ENCODE measurements at places on chromosomes 5 and 9.

DNA sequence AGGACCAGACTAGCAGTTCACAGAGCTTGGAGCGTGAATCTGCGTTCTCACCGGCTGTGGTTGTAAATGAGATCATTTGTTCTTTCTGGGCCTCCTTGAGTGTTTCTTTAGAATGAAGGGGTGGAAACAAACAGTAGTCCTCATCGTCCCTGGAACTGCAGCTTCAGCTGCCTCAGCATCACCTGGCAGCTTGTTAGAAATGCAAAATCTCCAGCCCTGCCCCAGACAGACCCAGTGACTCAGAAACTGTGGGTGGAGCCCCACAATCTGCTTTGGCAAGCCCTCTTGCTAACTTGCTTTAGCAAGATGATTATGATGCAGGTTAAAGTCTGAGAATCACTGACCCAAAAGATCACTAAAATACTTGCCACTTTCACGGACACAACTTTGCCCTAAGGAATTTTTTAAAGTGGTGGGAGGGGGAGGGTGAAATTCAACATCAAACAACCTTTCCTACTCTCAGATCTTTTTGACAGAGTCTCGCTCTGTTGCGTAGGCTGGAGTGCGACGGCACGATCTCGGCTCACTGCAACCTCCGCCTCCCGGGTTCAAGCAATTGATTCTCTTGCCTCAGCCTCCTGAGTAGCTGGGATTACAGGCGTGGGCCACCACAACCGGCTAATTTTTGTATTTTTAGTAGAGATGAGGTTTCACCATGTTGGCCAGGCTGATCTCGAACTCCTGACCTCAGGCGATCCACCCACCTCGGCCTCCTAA is 86.0 kb downstream of the BRINP1 start:
- DNase-seq = no peak

DNA sequence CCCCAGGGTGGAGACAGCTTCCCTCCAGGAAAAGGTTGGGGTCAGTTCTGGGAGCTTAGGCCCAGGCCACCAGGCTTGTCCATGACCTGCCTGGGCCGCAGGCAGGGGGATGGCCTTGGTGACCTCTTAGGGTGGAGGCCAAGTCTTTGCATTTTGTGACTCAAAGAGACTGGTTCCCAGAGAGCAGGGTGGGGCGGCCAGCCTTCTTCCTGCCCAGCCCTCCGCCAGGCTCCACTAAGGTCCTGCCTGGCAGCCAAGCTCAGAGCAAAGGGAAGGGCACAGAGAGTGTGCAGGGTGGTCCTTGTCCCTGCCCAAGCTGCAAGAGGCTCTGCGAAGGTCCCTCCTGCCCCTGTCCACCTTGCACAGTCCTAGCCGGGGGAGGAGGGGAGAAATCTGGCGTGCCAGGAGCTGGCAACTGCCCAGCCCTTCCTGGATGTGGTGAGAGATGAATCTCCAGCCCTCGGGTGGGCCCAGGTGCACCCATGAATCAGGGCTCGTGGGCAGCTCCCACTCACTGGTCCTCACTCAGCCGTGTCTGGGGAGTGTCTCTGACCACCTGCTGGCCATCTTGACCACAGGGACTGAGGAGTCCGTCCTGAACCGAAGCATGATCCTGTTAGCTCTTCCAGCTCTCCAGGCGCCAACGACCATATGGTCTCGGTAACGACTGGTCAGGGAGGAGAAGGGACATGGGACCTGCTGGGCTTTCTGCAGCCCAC is 2.3 kb upstream of the PTGDS start:
- no peak for DNase-seq

- DNase-seq = no peak
Observed at GRCh38 chr9:113948891-113949570, 72.9 kb downstream of the ZNF618 start.

DNA sequence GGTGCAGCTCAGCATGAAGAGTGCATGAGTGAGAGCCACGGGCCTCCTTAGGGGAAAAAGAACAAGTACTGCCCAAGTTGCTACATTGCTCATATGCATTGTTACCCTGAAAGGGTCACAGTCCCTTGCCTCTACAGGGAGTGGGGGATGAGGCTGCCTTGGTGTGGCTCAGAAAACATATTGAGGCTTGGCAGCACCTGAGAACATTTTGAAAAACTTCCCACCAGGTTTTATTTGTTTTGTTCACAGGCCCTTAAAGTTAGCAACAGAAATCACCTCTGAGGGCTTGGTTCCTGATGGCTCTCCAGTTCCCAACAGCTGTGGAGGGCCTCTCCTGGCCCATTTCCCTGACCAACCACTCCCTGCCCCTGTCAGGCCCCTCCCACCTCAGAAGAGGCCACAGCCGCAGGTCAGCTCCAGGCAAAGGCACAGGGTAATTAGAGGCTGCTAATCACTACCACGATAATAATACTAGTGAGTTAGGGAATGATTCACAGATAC is 90.7 kb upstream of the ADRA1B start:
- no peak for DNase-seq

DNA sequence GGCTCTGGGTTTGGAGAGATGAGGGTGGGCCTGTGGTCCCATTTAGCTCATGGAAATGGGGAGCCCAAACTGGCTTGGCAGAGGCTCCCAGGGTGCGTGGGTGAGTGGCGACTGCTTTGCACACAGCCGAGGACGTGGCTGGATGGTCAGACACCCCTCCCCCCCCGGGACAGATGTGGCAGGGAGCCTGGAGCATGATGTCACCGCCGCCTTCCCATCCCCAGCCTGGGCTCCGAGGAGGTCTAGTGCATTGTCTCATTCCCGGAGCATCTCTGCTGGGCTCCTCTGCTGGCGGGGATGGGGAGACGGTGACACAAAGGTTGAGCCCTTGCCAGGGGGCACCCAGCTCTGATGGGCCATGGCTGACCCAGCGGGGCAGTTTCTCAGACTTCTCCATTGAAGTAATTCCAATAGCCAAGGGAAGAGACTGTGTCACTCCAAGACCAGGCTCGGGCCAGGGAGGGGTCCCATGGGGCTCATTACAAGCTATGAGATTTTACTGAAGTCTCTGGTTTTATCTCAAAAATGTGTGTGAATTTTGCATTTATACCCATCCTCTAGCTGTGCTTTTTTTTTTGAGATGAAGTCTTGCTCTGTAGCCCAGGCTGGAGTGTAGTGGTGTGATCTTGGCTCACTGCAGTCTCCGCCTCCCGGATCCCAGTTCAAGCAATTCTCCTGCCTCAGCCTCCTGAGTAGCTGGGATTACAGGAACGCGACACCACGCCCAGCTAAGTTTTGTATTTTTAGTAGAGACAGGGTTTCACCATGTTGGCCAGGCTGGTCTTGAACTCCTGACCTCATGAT is 36.1 kb downstream of the HMCN2 start:
- no peak for DNase-seq
